ENCODE measurements at places on chromosomes 2 and 18.

- DNase-seq, result no peak
These were observed 7.5 kb upstream of the KLHL30 start for GRCh38 chr2:238130696-238131628.

DNA sequence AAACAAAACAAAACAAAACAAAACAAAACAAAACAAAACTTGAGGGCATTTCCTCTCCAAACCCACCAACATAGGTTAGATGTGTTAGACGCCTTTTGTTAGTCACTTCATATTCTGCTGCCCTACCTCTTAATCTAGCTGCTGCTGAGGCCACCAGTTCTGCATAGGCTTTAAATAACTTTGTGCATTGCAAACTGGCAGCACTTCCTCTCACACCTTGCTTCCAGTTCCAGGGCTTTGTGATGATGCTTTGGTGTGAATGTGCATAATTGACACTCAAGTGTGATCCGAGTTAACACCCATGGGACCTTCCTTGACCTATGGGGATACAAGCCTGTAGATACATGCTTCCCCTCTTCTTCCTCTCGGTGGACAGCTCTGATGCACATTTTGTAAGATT lies 2.3 kb upstream of the SERPINB11 start:
- DNase-seq, result no peak

GRCh38 chr18:77209587-77209986 lies 40.1 kb upstream of the GALR1 start:
- DNase-seq, result no peak

- no peak for DNase-seq
These were observed 15.7 kb upstream of the SULT1C3 start for GRCh38 chr2:108224022-108224421.

- DNase-seq, result no peak
These were observed 336.7 kb downstream of the OSR1 start for GRCh38 chr2:19021721-19022120.

DNA sequence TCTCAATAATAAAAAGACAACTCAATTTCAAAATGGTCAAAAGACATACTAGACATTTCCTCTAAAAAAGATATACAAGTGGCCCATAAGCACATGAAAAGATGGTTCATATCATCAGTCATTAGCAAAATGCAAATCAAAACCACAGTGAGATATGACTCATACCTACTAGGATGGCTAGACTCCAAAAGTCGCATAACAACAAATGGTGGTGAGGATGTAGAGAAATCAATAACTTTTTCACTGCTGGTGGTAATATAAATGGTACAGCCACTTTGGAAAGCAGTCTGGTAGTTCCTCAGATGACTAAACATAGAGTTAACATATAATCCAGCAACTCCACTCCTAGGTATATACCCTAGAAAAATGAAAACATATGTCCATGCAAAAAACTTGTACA lies 242.3 kb upstream of the NOL4 start:
- no peak for DNase-seq

DNA sequence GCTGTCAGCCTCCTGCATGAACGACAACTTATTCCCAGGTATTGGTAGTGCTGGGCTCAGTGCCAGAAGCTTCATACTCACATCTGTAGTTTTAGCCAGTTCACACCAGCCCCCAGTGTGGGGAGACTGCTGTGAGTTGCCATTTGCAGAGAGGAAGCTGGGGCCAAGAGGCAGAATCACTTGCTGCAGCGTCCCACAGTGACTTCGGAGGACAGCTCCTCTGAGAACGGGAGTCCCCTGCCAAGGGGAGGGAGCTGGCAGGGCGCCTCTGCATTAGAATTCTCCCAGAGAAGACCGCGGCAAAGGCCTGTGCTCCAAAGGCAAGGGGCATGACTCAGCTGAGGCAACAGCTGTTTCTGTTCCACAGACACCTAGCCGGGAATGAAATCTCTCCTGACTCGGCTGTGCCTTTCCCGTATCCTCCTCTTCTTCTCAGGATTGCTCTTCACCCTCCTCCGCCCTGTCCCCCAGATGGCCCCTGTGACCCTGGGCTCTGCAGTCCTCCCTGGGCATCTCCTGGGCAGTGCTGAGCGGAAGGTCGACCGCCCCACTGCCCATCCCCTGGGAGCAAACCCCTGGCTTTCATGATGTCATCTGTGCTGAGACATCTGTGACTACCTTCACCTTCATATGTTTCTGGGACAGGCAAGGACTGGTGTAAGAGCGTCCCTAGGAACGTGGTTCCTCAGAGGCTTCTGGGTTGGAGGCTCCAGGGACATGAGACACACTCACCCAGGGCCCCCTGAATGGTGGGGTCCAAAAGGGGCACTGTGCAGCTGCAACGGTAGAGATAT lies 18.0 kb downstream of the MAL start:
- DNase-seq, result no peak

DNA sequence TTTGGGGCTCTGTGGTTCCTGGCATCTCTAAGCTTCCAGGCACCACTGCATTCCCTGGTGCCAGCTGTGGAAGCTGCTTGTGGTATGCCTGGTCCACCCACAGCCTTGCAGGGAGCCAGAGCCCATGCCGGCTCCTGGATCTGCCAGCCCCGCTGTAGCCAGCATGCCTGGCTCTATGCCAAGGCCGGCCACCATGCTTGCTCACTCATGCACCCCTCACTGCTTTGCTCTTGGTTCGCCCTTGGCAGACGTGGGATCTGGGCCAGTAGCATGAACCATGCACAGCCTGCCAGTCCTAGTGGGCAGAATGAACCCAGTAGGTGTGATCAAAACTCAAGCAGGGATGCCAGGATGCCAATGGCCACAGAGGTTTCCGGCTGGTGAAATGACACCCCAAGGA lies 634.2 kb upstream of the TMEFF2 start:
- no peak for DNase-seq

GRCh38 chr2:113220970-113221708 lies 47.4 kb downstream of the PSD4 start:
- no peak for DNase-seq

DNA sequence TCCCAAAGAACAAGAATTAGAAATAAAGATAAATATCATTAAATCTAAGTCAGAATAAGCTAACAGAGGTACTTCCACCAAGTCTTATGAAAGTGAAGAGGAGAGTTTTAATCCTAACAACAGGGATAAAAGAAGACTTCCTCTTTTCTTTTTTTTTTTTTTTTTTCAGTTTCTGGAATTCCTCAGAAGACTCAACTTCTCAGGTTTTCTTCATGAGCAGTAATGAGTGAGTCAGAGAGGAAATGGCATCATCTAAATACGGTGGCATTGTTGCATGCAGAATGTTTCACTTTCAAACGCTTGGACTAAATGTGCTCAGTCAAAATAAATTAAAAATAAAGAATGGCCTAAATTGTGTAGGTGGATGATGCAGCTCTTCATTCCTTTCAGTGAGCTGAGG lies 45.6 kb upstream of the ARHGAP15 start:
- DNase-seq, result no peak

GRCh38 chr2:68514316-68514929 lies 47.0 kb downstream of the APLF start:
- no peak for DNase-seq

- no peak for DNase-seq
These were observed 15.2 kb downstream of the GNLY start for GRCh38 chr2:85709401-85709811.

DNA sequence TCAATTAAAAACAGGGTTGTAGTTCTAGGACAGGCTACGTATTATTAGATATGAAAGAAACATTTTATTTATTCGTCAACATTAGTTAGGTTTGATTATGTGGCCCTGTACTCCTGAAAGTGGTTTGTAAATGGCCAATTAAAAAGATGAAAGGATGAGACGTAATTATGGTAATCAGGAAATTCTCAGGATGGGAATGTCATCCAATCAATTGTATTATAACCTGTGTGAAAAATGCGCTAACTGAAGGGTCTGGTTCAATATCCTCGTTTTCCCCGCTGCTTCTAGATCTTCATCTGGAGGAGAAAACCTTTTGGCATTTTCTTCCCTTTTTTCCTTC lies 5.6 kb upstream of the C18orf32 start:
- no peak for DNase-seq

GRCh38 chr2:1256632-1257324 lies 156.5 kb upstream of the TPO start:
- DNase-seq, result no peak

DNA sequence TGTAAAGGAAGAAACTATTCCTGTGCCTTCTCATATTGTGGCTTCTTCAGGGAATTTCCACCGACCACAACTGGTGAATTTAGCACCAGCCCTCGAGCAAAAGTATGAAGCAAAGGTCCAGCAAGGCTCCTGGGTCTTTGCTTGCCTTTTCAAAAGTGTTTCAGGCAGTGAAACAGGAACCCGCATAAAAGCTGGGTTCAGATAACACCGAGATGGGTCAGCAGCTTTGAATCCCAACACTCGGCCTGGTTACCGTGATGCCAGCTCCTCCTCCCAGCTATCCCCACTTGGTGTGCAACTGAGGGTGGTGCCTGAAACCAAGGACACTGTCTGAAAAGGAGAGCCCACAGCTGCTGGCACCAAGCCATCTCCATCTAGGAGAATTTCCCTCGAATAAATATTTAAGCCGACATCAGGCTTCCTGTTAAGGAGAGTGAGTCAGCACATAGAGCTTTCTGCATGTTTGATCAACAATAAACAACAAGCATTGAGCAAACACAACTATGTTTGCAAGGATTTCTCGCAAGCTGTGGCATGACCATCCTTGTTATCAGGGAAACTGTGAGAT lies 69.5 kb downstream of the ANTXR1 start:
- DNase-seq, result no peak

DNA sequence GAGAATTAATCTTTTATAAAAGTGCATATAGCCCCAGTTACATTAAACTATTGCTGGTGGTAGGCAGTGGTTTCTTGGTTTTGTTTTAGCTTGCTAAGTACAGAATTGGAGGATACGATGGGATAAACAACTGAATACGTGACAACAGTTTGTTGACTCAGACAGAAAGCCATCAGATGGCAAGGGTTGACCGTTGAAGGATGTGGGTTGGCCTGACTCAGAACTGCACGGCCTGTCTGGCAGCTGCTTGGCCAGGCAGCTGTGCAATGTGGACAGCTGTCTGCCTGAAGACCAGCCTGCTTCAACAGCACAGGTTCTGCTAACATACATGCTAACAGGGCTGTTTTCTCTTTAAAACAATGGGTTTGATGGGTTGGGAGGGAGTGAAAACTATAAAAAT lies 46.6 kb downstream of the PRKRA start:
- DNase-seq, result no peak

DNA sequence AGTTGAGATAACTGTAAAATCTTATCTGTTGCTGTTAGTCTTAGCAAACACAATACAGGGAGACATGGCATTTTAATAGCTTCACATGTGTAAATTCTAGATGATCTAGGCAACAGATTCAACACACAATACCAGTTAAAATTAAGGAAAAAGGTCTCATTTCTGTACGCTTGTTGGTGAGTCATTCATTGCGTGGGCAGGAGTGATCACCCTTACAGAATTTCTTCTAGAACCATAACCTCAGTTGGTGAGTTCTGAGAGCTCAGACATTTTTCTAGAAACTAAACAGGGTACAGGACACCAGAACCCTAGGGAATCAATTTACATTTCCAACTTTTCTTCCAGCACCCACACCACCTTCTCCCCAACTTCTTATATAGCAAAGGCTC lies 81.9 kb downstream of the SLC8A1 start:
- no peak for DNase-seq

GRCh38 chr2:238277695-238278094 lies 10.7 kb downstream of the PER2 start:
- no peak for DNase-seq

DNA sequence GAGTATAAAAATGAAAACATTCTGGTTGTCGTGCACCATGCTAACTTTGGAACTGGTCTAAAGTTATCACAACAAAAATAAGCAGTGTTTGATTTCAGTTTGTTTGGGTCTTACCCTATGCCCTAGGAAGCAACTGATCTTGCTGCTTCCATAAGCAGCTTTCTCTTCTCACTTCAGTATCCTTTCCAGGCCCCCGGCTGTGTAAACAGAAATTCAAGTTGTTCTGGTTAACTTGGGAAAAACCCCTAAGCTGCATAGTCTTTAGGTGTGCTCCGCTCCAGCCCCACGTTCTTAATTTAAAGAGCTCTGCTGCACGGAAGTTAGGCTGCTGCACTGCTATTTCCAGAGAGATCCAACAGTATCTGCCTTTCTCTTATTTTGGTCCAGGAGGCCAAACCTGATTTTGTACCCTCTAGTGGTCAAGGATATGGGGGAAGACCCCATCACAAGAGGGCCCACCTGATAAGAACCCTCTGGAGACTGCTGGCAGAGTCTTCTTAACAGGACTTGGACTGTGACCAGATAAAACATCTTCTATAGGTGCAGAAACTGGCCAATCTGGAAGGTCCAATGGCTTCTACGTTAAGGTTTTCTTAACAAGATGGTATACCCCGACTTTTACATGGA lies 69.1 kb downstream of the FEZ2 start:
- DNase-seq, result no peak

GRCh38 chr18:62239475-62239874 lies 52.4 kb downstream of the RELCH start:
- DNase-seq, result no peak

GRCh38 chr2:42123426-42123825 lies 45.7 kb upstream of the EML4 start:
- DNase-seq, result no peak

DNA sequence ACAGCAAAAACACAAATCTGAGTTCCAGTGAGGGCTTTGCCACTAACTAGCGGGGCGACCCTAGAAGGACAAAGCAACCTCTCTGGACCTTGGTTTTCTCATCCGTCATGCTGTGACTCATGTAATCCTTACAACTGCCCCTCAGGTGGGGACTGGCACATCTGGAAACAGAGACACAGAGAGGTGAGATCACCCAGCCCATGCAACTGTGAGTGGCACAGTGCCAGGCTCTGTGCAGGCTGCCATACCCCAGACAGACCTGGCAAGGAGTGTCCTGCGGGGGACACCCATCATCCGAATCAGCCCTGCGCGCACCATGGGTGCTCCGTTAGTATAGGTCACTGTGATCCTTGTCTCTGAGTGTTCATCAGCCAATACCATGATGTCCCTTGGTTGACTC lies 198.3 kb downstream of the SMAD7 start:
- DNase-seq, result no peak

DNA sequence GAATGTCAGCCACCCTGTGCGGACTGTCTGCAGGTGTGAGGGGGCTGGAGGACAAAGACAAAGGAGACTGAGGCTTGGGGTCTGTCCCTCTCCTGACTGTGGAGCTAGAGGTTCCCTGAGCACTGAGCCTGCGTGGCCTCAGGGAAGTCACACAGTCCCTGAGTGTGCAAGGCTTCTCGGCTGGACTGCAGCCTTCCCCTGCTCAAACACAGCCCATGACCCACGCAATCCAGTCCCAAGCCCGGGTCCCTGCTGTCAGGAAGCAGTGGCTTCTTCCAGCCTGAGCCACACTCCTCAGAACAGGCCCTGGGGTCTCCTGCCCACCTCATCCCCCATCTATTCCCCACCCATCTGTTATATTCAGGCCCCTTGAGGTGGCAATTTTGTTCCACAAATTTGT lies 2.7 kb downstream of the ASTL start:
- DNase-seq, result no peak

DNA sequence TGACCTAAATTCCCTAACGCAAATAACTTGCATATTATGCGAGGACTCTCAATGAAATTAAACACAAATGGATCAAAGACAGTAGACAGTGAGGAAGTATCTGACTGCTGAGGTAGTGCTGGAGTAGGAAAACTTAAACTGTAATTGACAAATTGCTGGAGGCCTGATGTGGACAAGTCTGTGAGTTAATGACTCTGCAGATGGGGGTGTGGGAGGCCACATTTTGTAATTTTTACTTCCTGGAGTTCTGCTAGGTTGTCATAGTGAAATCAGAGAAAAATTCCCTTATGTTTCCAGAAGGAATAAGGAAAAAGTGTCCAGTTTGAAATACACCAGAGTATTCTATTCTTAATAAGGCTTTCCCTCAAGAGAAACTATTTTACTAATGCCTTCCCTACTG lies 333.0 kb upstream of the CNTNAP5 start:
- no peak for DNase-seq

- no peak for DNase-seq
These were observed 25.2 kb downstream of the RHOB start for GRCh38 chr2:20471902-20472559.
